Right ventricle myocardium inferior (tissue), 1 donor: ENCODE measurements at places on chromosomes 2 and 18.
A peak's percentile ranks its signal among the peaks of the same experiment; 100 is the strongest.

DNA sequence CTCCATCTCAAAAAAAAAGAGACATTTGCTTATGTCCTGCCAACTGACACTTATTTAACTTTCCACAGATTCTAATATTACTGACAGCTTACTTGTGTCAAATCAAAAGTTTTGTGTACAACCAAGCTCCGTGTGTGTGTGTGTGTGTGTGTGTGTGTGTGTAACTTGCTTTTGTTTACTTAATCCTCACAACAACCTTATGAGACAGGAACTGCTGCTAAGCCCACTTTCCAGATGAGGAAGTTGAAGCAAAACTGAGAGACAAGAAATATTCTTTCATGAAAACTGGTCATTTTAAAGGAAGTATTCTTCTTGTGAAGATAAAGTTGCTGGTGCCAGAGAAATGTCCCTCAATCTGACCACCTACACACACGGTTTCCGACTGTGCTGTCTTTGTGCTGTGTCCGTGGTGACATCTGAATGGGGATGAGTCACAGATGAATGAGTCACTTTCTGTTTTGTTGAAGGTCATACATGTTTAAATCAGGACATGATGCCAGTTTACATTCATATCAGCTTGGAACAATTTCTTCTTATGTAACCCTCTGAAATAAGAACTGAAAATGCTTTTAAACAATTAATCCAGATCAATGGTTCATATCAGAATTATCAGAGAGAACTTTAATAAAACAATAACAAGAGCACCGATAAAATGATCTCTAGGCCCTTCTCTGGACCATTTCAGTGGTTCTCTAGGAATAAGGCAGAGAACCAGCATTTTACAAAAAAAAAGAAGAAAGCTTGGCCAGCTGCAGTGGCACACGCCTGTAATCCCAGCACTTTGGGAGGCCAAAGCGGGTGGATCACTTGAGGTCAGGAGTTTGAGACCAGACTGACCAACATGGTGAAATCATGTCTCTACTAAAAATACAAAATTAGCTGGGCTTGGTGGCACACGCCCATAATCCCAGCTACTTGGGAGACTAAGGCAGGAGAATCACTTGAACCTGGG is 95.5 kb downstream of the THNSL2 start:
- DNase-seq, result no peak

- no peak for DNase-seq
These were observed 269.0 kb downstream of the TFCP2L1 start for GRCh38 chr2:121015971-121016485.

DNA sequence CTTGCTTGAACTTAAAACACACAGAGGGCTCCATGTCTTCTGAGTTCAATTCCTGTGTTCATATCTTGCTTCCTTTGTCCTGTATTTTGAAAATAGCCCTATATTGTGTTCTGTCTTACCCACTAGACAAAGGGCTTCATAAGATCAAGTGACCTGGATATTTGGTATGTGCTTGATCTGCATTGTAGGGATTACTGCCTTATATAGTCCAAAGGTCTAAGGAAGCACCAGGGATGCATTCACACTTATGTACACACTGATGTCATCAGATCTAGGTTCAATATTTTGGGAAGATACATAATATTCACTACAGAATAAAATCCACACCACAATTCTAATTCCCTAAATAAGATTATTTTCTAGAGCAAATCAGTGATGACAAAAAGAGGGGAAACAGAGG is 278.0 kb upstream of the KYNU start:
- no peak for DNase-seq

DNA sequence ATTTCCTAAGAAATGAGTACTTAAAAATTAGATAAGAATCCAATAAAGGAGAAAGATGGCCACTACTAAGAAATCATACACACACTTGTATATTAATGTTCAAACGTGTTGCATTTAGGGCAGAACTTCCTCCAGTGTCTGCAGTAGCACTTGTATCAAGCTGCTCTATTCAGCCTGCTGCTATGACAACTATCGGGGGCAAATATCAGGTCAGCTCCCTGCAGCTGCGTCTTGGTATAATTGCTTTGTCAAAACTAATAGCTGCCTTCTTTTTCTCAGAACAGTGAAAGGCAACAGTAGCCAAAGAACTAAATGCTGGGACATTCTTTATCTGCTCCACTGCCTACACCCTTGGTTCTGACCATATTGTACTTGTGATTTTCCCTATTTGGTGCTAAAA is 300.7 kb downstream of the NOL4 start:
- DNase-seq, result no peak

DNA sequence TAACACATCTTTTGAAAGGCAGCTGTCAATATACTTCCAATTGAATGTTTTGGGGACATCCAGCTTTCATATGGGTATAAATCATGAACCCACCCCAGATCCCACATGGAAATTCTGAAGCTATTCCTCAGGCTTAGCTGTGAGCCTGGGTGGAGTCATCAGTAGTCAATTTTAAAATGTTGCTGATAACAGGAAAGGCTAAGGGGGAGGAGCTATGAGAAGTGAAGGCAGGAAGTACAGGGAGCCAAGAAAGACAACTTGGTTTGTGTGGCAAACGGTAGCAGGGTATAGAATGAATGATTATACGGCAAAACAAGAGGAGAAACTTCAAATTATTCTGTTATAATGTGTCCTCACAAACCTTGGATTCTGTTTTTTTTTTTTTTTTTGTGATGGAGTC is 108.6 kb downstream of the QPCT start:
- DNase-seq, result no peak

GRCh38 chr2:174607989-174608865 is 10.6 kb upstream of the WIPF1 start:
- DNase-seq, result no peak

- DNase-seq, result no peak
These were observed 5.5 kb upstream of the SFT2D3 start for GRCh38 chr2:127695491-127696472.

DNA sequence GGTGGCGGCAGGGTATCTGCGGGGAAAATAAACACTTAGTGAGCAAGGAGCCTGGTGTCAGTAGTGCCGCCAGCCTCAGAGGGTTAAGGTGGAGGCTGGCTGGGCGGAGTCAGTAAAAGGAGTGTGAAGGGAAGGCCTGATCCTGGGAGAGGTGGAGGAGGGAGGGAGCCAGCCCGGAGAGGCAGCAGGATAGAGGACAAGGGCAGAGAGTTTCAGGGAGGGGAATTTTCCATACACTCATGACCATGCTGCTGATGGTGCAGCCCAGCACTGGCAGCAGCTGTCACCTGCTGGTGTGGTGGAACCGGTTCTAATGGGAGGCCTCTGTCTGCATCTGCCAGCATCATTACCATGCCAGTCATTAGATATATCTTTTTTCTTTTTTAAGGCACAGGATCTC is 2.0 kb upstream of the TEX44 start:
- DNase-seq, result no peak

- DNase-seq, result no peak
These were observed 484.7 kb downstream of the BCL11A start for GRCh38 chr2:60068755-60069154.

DNA sequence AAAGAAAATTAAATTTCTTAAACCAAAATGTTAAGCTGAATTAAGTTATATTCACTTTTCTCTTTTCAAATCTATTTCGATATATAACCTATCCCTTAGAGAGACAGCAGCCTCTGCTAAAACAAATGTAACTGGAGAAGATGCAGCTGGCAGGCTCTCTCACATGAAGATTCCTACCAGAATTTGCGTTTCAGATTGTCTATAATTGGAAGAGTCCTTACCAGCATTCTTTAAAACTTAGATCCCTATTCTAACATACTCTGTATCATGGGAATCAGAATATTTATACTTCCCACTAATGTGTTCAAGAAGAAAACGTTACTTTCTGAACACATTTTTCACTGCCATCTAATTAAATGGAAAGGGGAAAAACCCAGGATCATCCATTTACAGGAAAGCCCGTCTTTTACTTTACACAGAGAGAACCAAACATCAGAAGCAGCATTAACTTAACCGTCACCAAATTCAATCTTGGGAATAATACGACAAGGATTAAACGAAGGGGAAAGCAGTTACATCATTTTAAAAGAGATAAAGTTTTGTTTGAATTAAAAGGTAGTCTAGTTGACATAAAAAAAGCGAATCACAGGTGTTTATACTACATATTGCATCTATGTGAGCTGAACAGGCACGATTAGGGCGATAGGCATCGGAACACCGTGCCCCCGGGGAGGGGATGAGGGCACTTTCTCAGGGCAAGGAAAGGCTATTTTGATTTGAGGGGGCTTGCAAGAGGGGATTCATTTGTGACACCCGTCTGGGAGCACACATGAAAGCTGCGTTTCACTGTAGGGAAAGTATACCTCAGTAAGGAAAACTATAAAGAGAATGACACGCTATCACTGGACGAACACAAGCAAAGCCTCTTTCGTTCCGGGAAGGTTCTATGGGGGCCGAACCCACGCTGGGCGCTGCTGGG is 1.3 kb downstream of the PTPN2 start:
- DNase-seq, result no peak

GRCh38 chr2:46970334-46971288 is 55.0 kb upstream of the MCFD2 start:
- DNase-seq, result peak; percentile 74

DNA sequence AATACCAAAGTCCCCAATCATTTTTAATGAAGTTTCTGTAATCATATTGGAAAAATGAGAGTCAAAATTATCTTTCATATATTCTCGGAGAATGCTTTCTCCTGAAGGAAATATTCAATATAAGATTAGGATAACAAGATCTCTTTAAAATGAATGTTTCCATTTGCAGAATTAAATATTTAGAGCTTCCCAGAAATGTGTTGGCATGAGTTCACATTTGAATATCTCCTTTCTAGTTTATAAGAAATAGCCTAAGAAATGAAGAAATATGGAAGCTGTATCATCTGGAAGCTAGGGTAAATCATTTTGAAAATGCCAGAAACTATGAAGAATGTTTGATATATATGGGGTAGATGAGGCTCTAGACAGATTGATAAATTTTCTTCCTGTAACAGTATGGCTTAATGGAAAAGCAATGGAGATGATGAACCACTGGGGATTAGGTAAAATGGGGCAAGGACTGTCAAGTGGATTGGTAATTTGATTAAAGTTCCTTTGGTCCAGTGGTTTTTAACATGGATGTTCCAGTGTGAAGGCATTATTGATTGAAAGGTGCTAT is 184.6 kb upstream of the ZNF804A start:
- no peak for DNase-seq

DNA sequence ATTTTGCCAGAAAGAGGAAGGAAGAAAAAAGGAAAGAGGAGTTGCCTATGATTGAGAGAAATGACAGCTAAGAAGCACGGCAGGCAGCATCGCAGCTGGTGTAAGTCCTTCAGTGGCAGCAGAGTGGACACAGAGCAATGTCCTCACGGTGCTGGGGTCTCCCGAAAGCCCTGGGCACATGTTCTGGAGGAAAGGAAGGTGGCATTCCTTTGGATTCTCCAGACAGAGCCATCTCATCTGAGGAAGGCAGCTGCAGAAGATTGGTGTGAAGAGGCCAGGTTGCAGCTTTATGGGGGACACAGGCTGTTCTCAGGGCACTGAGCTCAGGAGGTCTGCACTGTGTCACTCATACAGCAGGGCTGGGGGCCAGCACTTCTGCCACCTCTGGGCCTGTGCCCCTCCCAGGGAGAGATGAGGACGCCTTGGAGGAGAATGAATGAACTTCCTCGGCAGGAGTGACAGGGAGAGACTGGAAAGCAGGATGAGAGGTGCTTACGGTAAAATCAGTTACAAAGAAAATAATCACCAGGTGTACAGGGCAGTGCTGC is 252.0 kb upstream of the MYT1L start:
- DNase-seq, result no peak

DNA sequence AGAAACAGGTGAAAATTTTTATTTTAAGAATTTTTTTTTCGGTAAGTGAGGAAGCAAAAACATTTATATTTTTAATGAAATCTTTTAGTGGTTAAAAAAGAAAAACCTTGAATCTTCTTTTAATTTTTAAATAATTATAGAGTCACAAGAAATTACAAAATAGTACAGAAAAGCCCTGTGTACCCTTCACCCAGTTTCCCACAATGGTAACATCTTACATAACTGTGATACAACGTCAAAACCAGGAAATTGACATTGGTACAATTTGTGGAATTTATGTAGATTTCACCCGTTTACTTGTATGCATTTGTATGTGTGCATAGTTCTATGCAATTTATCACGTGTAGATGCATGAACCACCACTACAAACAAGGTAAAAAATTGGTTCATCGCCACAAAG is 285.9 kb downstream of the MTX2 start:
- DNase-seq, result no peak

GRCh38 chr2:32739664-32740063 is 111.8 kb downstream of the TTC27 start:
- no peak for DNase-seq

GRCh38 chr18:13452388-13452811 is 233.8 kb downstream of the LDLRAD4 start:
- no peak for DNase-seq

GRCh38 chr2:204625135-204625534 is 79.9 kb downstream of the PARD3B start:
- no peak for DNase-seq

DNA sequence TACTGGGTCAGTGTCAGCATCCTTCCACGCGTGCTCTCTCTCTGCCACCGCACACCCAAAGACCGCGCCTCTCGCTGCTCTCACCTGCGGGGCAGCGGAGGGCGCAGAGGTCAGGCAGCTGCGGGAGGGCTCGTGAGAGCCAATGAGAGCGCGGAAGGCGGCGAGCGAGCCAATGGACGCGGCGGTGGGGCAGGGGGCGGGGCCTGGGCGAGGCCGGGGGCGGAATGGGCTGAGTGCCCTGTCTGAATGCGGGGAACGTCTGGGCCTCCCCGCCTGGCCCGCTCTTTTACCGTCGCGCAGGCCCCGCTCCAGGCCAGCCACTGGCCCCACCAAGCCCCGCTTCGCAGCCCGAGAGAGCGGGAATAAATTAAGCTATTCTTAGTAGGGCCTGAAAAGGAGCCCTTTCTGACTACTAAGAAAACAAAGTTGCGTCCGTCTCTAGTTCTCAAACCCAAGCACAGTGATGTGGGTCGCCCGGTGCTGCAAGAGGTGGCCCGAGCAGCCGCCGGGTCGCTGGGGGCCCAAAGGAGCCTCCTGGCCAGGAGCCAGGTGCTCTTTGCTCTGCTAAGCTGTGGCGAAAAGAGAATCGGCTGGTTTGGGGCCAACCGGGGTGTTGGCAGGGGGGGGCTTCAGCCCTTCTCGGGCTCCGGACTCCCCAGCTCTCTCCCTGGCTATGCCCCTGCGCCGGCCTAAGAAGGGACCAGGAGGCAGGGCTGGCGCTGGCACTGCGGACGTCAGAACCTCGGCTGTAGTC is 81.1 kb upstream of the GLI2 start:
- DNase-seq, result no peak

DNA sequence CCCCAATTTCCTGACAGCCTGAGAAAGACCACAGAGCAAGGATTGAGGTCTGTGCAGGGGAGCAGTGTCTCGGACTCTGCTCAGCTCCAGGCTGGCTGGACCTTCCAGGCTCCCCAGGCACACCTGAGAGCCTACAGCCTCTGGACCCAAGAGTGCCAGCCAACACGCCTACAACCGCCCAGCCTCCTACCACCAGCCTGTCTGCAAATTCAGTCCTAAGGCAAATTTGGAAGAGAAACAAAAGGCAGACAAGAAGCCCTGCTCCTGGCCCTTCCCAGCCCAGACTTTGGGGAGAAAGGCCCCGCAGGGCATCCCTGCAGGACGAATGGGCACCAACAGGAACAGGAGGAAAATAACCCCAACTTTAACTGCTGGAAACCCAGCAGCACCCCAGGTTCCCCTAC is 1.9 kb downstream of the HS6ST1 start:
- peak; percentile 17 for DNase-seq

GRCh38 chr2:128447538-128447995 is 128.9 kb upstream of the HS6ST1 start:
- DNase-seq, result no peak

GRCh38 chr2:182581196-182581935 is 134.7 kb upstream of the DNAJC10 start:
- no peak for DNase-seq
